ENCODE measurements at places on chromosomes 7 and 10. TPM values are rescaled to one million over a fixed set of nuclear protein-coding genes. Genes with fewer than 3 reads are reported as not detected.

GRCh38 chr7:44757739-44758138 is 9.1 kb downstream of the ZMIZ2 start:
- DNase-seq = no peak
- no peaks in the 10 kb centered on the region for H3K27me3 ChIP-seq
- H3K27ac ChIP-seq = no peak overlapping the region
- H3K4me1 ChIP-seq = peaks cover 9% of the 10 kb centered on the region
- no peaks in the 10 kb centered on the region for H3K36me3 ChIP-seq
- H3K4me3 ChIP-seq = no peak overlapping the region

DNA sequence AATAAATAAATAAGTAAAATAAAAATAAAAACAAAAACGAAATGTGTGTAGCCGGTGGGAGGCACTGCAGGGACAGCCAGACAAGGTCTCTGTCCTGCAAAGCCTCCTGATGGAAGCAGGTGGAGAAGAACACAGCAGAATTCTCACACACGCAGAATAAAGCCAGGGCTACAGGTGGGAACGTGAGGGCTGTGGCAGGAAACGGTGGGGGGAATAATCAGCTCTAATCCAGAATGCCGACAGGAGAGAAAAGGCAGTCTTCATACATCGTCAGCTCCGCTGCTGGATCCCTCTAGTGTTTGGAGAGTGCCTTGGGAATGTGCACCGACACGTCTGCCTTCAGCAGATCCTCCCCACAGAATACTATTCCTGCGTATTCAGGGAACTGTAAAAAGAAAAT is 6.8 kb upstream of the SNX8 start:
- no peaks in the 10 kb centered on the region for H3K36me3 ChIP-seq
- H3K27me3 ChIP-seq = no peaks in the 10 kb centered on the region
- H3K4me3 ChIP-seq = no peak overlapping the region
- no peak for DNase-seq
- H3K4me1 ChIP-seq = no peaks in the 10 kb centered on the region

DNA sequence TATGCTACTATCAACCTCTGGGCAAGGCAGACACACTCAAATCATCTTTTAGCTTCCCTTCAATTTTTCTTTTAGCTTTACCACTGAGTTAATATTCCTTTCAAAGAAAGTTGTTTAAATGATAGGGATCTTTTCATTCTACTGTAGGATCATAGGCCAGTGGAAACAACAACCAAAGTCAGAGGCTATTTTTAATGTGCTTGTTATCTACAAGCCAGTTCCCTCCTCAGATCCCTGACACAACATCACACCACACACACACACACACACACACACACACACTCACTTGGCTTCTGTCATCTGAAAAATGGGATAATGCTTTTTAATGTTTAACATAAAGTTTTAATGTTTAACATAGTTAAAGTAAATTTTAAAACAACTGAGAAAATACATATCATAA is 106.7 kb upstream of the CAV2 start:
- H3K4me3 ChIP-seq = no peak overlapping the region
- DNase-seq = no peak
- no peaks in the 10 kb centered on the region for H3K36me3 ChIP-seq
- no peaks in the 10 kb centered on the region for H3K4me1 ChIP-seq
- H3K27ac ChIP-seq = no peak overlapping the region

- H3K4me1 ChIP-seq = no peaks in the 10 kb centered on the region
- H3K4me3 ChIP-seq = no peak overlapping the region
- no peaks in the 10 kb centered on the region for H3K27me3 ChIP-seq
- DNase-seq = no peak
These were observed 414.6 kb upstream of the NPVF start for GRCh38 chr7:25642849-25643248.

- H3K4me1 ChIP-seq = no peaks in the 10 kb centered on the region
- no peaks in the 10 kb centered on the region for H3K36me3 ChIP-seq
- H3K27me3 ChIP-seq = no peaks in the 10 kb centered on the region
- H3K4me3 ChIP-seq = no peak overlapping the region
- H3K27ac ChIP-seq = no peak overlapping the region
These were observed 26.4 kb upstream of the AKR1B10 start for GRCh38 chr7:134500982-134501381.

- no peak for DNase-seq
- H3K4me1 ChIP-seq = no peaks in the 10 kb centered on the region
- H3K36me3 ChIP-seq = no peaks in the 10 kb centered on the region
- no peaks in the 10 kb centered on the region for H3K27me3 ChIP-seq
- H3K27ac ChIP-seq = no peak overlapping the region
These were observed 611.2 kb downstream of the PTPRN2 start for GRCh38 chr7:157976406-157976805.

DNA sequence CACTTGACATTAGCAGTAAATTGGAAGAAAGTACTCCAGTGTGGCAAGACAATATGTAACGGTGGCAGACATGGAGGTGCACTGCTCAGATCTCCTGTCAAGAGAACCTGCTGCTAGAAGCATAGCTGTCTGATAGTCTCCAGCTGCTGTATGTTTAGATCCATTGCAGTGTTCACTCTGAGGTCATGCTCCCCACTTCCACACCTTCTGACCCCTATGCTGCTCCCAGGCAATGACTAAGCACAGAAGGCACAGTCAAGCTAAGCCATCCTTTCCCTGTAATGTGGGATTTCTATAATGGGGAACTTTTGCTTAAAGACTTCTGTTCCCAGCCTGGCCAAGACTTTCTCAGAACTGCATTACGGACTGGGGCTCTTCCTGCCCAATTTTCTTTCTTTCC is 315.8 kb downstream of the HPSE2 start:
- no peak overlapping the region for H3K4me3 ChIP-seq
- no peaks in the 10 kb centered on the region for H3K36me3 ChIP-seq

DNA sequence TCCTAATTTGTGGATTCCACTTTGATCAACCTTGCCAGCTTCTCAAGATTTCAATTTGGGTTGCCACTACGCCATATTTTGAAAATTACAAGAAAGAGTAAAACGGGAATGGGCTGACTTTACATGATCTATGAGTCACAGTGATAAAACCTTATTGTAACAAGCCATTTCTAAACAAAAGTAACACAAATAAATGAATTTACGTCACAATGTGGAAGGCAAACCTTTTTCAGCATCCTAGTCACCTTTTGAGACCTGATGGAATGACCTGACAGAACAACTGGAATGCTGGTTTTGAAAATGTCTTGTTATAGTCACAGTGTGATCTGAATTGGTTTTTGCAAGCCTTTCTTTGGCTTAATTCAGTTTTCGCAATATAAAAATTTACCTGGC is 85.9 kb downstream of the CDK6 start:
- no peak overlapping the region for H3K27ac ChIP-seq
- no peaks in the 10 kb centered on the region for H3K36me3 ChIP-seq
- no peaks in the 10 kb centered on the region for H3K27me3 ChIP-seq
- no peak overlapping the region for H3K4me3 ChIP-seq

GRCh38 chr7:100852048-100852872 is at the start of gene SLC12A9:
Gene SLC12A9, plus strand, starts transcription at chr7:100852713. Its CDS starts 1,485 bp downstream, at chr7:100854198.
- peak within 1 kb of the TSS; percentile 66 for H3K4me3 ChIP-seq
- H3K4me1 ChIP-seq = no peaks in the 10 kb centered on the region
- peak within 1 kb of the TSS; percentile 60 for H3K27ac ChIP-seq
- no peaks in the 10 kb centered on the region for H3K27me3 ChIP-seq
- peak; percentile 87 for DNase-seq

DNA sequence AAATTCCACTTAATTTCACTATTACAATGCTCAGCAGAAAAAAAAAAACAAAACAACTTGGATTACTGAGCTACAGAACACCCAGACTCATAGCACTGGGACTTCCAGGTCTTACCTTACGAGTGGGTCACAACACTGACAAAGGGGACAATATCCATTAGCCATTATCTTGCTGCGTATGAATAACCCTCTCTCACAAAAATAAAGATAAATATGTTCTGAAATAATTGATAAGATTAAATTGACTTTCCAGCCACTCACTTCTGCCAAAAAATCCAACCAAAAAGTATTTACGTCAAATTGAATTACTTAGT is 128.7 kb downstream of the PKD1L1 start:
- H3K27me3 ChIP-seq = no peaks in the 10 kb centered on the region
- H3K4me1 ChIP-seq = no peaks in the 10 kb centered on the region
- no peak overlapping the region for H3K4me3 ChIP-seq

DNA sequence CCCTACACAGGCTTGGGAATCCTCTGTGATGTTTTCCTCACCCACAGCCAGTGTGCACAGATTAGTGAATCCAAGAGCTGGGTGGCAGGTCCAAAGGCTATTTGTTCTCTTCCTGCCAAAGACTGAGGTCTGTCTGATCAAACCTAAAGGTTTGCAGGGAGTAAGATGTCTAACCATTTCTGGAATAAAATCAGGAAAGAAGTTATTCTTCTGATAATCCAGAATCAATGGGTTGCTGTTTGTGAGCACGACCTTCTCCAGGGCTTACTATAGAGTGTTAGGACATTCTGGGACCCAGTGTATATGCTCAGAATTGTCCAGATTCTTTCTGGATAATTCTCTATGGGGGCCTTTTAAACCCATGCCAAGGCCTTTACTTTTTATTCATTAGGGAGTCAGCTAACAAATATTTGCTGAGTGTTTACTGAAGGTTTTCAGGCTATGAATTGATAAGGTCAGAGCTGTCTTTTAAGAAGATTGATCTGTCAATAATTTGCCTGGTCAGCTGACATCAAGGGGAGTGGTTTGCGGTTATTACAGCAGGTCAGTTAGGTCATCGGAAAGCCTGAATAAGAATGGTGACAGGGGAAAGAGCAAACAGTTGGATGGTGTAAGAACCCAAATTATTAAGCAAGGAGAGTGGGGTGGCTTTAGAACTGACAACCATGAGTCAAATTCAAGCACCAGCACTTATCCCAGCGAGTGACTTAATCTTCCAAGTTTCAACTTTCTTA is 7.5 kb upstream of the TECTB start:
- no peak overlapping the region for H3K27ac ChIP-seq
- no peaks in the 10 kb centered on the region for H3K36me3 ChIP-seq
- no peak overlapping the region for H3K4me3 ChIP-seq
- no peaks in the 10 kb centered on the region for H3K27me3 ChIP-seq
- no peaks in the 10 kb centered on the region for H3K4me1 ChIP-seq

DNA sequence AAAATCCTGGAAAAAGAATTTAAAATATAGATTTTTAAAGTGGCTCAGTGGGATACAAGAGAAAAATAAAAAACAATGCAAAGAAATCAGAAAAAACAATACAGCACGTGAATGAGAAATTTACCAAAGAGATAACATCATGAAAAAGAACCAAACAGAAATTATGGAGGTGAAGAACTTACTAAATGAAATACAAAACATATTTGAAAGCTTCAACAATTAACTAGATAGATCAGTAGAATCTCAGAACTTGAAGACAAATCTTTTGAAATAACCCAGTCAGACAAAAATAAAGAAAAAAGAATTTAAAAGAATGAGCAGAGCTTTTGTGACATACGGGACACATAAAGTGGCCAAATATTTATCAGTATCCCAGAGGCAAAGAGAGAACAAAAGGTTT is 71.2 kb upstream of the DIP2C start:
- H3K4me3 ChIP-seq = no peak overlapping the region
- H3K36me3 ChIP-seq = no peaks in the 10 kb centered on the region
- H3K4me1 ChIP-seq = no peaks in the 10 kb centered on the region
- DNase-seq = no peak
- no peaks in the 10 kb centered on the region for H3K27me3 ChIP-seq

DNA sequence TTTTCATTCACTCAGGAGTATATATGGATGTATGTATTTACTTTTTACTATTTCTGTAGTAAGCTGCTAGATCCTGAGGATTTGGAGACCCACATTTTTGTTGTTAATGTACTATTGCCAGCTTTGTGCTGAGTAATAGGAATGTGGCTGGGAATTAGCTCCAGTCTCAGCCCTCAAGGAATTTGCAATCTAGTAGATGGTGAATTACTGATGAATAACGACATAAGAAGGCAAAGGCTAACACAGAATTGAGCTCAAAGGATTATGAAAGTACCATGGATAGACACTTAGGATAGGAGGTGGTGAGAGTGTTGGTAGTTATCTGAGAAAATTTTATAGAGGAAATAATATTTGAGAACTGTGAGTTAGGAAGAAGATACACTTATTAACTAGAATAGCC is 19.9 kb downstream of the CASD1 start:
- no peak overlapping the region for H3K27ac ChIP-seq
- no peak for DNase-seq
- H3K4me1 ChIP-seq = no peaks in the 10 kb centered on the region
- no peaks in the 10 kb centered on the region for H3K36me3 ChIP-seq
- H3K27me3 ChIP-seq = no peaks in the 10 kb centered on the region
- no peak overlapping the region for H3K4me3 ChIP-seq

- no peak overlapping the region for H3K27ac ChIP-seq
- no peak for DNase-seq
- peaks cover 16% of the 10 kb centered on the region for H3K4me1 ChIP-seq
- H3K27me3 ChIP-seq = no peaks in the 10 kb centered on the region
- H3K4me3 ChIP-seq = no peak overlapping the region
- H3K36me3 ChIP-seq = no peaks in the 10 kb centered on the region
These were observed 34.2 kb downstream of the PARD3 start for GRCh38 chr10:34780818-34781380.

GRCh38 chr7:132697003-132697402 is 120.7 kb upstream of the PLXNA4 start:
- H3K36me3 ChIP-seq = no peaks in the 10 kb centered on the region
- H3K27ac ChIP-seq = no peak overlapping the region
- H3K27me3 ChIP-seq = no peaks in the 10 kb centered on the region
- DNase-seq = no peak
- H3K4me3 ChIP-seq = no peak overlapping the region

DNA sequence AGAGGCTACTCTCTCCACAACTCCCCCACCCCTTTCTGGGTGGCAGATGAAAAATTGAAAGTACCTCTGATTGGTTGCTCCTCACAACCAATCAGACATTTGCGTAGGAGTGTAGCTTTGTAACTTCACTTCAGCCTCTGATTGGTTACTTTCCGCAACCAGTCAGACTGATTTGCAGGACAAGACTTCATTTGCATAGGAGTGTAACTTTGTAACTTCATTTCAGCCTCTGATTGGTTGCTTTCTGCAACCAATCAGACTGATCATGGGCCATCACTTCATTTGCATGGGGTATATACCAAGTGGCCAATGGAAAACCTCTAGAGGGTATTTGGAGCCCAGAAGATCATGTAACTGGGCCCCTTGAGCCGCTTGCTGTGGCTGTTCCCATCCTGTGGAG is 25.6 kb downstream of the CDNF start:
- DNase-seq = no peak
- no peaks in the 10 kb centered on the region for H3K36me3 ChIP-seq
- H3K4me1 ChIP-seq = no peaks in the 10 kb centered on the region

GRCh38 chr10:61702584-61702983 is 39.9 kb downstream of the CABCOCO1 start:
- no peak overlapping the region for H3K27ac ChIP-seq
- H3K27me3 ChIP-seq = no peaks in the 10 kb centered on the region
- no peaks in the 10 kb centered on the region for H3K4me1 ChIP-seq
- H3K36me3 ChIP-seq = no peaks in the 10 kb centered on the region
- no peak overlapping the region for H3K4me3 ChIP-seq

- no peak overlapping the region for H3K27ac ChIP-seq
- no peaks in the 10 kb centered on the region for H3K36me3 ChIP-seq
- no peaks in the 10 kb centered on the region for H3K27me3 ChIP-seq
- H3K4me1 ChIP-seq = no peaks in the 10 kb centered on the region
- no peak for DNase-seq
- no peak overlapping the region for H3K4me3 ChIP-seq
These were observed 121.6 kb downstream of the LRRC18 start for GRCh38 chr10:48818081-48818480.

AS3MT gene
- total RNA-seq = 3.7 TPM

DGKI gene
- 4.1 TPM for total RNA-seq

GPR158 gene
- total RNA-seq = not detected
